ENCODE measurements at places on chromosomes 1 and 21.

DNA sequence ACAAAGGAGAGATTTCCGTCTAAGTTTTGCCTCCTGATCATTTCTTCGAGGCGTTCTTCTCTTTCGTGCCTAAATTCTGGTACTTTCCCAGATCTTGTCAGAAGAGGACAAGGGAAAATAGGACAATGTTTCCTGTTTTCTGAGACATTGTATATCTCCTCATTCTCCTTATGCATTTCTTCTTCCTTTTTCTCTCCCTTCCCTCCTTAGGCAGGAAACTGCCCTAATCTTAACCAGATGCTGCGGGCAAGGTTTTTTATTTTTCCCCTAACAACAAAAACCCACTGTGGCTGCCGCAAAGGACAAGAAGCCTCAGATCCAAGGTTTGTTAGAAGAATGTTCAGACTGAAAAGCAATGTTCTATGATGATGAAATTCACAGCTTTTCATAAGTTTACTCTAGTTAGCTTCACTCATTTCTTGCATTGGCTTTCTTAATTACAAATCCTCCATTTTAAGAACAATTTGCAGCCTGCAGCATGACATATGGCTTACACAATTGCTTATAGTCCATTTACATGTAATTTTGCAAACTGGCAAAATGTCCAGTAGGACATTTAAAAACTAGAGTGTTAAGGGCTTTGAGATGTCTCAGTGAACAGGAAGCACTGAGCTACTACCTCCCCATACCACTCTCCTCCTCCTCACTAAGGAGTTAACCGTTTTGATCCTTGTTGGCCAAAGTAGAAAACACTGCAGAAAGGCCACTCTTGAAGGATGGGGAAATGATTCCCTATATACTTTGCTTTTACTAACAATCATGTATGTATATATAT is 624 bp downstream of the CTSK start:
- no peak for DNase-seq

DNA sequence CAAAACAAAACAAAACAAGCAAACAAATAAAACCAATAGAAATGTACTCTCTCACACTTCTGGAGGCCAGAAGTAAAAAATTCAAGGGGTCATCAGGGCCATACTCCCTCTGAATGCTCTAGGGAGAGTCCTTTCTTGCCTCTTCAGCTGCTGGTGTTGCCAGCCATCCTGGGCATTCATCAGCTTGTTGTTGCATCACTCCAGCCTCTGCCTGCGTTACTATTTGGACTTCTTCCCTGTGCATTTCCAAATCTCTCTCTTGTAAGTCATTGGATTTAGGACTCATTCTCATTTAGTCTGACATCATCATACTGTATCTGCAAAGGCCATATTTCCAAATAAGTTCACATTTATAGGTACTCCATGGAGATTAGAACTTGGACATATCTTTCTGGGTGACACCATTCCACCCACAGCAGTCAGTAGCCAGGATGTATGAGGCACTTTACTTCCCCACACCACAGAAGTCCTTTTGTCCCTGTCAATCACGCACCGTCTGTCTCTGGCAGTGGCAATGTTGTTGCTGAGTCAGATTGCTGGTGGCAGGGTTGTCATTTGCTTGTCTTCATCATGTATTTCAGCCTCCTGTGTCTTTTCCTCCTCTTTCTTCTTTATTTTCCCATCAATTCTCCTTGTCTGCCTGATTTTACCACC is 151.0 kb upstream of the KCNJ6 start:
- no peak for DNase-seq

DNA sequence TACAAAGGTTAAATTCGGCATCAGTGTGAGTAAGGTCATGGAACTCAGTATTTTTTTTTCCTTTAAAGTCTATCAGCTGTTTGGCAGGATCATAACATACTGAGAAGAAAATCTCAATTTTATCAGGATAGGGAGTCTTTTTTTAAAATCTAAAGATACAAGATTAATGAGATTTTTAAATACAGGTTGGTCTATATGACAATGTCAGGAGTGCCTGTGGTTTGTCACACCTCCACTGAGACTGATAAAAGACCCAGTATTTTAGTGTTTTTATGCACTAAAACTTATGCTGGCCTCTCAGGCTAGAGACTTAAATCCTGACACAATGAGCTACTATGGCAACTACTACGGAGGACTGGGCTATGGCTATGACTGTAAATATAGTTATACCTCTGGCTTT is at the start of gene KRTAP20-3:
Gene KRTAP20-3, plus strand, starts transcription at position 301 of the 400 bp plus-strand sequence.
- DNase-seq: no peak

GRCh38 chr21:45911806-45912325 is 69.7 kb upstream of the COL6A1 start:
- no peak for DNase-seq

- no peak for DNase-seq
Measured at GRCh38 chr1:37342736-37343135, 131.6 kb upstream of the ZC3H12A start.

- DNase-seq: no peak
Measured at GRCh38 chr1:161066694-161067093, 3.0 kb downstream of the ARHGAP30 start.

GRCh38 chr1:151693057-151693651 is 23.4 kb downstream of the CELF3 start:
- no peak for DNase-seq

- no peak for DNase-seq
Measured at GRCh38 chr1:226946841-226947240, 6.7 kb downstream of the COQ8A start.

- no peak for DNase-seq
Measured at GRCh38 chr1:185159966-185160365, 3.0 kb downstream of the SWT1 start.

DNA sequence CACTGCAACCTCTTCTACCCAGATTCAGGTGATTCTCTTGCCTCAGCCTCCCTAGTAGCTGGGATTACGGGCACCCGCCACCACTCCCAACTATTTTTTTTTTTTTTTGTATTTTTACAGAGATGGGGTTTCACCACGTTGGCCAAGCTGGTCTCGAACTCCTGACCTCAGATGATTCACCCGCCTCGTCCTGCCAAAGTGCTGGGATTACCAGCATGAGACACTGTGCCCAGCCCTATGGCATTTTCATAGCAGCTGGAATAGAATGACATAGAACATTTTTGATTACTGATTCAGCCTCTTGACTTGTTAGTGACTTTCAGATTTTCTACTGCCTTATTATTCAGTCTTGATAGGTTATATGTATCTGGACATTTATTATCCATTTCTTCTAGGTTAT is 1046.2 kb downstream of the AMY1C start:
- no peak for DNase-seq

DNA sequence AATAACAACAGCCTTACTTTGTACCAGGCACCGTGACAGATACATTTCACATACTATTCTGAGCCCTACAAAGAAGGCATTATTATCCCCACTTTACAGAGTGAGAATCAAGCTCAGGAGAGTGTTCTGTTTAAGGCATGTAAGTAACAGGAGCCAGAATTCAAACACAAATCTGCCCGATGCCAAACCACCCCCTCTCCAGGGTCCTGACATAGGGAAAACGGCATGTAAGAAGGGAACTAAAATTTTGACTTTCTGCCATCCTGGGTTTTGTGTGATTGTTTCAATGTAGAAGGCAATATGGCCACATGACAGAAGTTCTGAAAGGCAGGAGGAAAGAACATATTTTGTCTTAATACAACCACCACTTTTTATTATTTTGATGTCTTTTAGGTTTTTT is 5.5 kb downstream of the FUCA1 start:
- DNase-seq: no peak

DNA sequence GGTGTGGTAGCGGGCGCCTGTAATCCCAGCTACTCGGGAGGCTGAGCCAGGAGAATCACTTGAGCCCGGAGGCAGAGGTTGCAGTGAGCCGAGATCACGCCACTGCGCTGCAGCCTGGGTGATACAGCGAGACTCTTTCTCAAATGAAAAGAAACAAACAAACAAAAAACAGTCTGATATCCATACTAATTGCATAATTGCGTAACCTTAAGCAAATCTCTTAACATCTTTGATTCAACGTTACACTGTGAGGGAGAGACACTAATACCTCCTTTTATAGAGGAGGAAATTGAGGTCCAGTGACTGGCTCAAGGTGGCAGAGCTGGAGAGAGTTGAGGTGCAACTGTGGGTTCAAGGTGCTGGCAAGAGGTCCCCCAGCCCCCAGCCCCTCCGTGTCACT is 12.6 kb upstream of the COX20 start:
- no peak for DNase-seq

DNA sequence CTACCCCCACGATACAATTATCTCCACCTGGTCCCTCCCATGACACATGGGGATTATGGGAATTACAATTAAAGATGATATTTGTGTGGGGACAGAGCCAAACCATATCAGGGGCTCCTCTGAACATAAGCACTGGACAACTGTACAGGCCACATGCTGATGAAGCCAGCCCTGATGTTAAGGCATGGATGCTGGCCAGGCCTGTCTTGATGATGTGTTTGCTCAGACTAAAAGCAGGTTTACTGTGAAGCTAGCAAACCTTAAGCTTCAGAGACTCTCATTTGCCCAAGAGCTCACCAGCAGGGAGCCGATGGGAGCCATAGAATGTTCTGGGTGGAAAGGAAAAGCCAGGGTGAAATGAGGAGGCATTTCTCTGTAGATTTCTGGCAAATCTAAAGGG is 135.3 kb upstream of the KCNK1 start:
- DNase-seq: no peak

- no peak for DNase-seq
Measured at GRCh38 chr1:208387908-208388811, 144.0 kb upstream of the PLXNA2 start.

GRCh38 chr1:25873120-25873519 is 2.4 kb downstream of the PAQR7 start:
- no peak for DNase-seq

DNA sequence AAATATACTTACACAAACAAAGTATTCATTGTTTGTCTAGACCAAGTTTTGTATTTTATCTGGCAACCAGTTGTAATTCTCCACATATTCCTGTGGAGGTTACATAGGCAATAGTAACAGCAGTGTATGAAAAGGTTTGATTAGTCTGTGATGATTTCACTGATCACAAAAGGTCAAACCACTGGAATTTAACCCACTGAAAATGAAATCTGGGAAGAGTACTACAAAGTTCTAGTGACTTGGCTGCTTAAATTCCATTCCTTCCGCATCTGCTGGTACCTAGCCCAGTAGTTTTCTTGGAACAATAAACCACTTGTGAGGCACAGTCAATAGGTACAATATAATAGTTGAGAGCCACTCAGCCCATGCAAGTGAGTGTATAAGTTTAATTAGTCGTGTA is 205.4 kb downstream of the NFIA start:
- DNase-seq: no peak

DNA sequence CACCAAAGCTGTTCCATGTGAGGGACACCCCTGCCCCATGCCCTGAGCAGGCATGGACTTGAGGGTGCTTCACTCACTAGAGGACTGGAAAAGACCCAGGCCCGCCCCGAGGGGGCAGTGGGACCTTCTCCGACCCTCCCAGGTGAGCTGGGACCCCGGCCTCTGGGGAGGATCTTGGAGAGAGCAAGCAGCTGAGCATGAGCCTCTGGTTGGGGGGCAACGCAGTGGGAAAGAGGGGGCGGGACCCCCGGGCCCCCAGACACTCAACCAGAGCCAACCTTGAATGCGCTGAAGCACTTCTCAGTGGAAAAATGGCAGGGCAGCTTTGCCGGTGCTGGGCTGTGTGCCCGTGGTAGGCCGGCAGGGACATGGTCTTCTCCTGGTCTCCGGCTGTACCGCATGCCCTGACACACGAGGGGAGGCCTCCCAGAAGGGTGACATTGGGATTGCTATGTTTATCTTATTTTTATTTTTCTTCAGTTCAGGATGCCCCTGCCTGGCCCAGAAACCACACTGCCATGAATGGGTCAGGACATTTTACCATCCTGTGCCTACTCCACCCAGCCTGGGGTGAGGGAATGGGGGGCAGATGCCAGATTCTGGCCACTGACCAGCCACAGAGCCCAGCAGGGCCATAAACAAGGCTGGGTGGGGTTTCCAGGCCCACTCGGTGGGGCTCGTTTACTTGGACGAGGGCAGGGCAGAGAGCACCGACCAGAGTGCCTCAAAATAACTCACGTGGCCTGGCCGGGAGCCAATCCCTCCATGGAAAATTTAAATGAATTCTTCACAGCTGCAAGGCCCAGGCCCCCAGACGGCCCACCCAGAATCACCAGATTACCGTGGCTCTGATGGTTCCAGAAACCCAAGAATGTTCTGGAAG is 17.2 kb upstream of the LAPTM5 start:
- DNase-seq: no peak

GRCh38 chr1:206686478-206687249 is 2.0 kb downstream of the MAPKAPK2 start:
- no peak for DNase-seq

- DNase-seq: no peak
Measured at GRCh38 chr1:2151911-2152310, 42.7 kb downstream of the FAAP20 start.

DNA sequence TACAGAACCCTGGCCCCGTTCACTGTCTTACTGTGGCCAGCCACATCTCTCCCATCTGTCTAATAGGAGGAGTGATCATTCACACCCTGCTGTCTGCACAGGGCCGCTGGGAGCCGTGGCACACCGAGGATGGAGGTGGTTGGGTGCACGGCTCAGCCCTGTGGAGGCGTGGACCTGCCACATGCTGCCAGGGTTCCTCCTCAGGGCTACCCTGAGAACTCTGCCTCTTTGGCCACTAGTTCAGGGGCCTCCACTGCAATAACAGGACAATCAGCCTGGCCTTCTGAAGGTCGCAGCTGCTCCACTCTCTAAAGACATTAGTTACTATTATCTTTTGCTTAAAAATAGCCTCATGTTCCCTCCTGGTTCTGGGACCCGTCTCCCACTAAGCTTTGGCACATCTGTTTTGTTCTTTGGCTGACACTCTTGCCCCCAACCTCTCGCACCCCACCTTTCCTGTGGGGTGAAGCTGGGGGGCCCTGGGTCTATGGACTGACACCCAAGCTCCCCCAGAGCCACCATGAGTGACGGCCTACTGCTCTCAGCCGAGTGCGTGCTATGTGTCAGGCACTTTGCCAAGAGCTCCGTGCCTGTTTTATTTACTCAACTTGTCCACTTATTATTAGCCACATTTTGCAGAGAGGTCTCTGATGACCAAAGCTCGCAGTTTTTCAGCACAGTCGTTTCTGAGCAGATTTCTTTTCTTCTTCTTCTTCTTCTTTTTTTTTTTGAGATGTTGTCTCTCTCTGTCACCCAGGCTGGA is 66.3 kb downstream of the ARHGEF10L start:
- no peak for DNase-seq

GRCh38 chr1:114152508-114153260 is 985 bp downstream of the SYT6 start:
- no peak for DNase-seq

GRCh38 chr1:97929874-97930851 is 9.3 kb upstream of the DPYD start:
- DNase-seq: no peak

- DNase-seq: no peak
Measured at GRCh38 chr1:182330303-182330702, 61.3 kb downstream of the GLUL start.

- DNase-seq: no peak
Measured at GRCh38 chr1:9201401-9202239, 33.0 kb upstream of the H6PD start.

Data from stimulated activated CD8-positive, alpha-beta memory T cell treated with anti-CD3 and anti-CD28 coated beads, Interleukin-15, amount 100 ng/mL, for 48 hours (primary cell).